ENCODE measurements at places on chromosomes 7 and 10. TPM values are rescaled to one million over a fixed set of nuclear protein-coding genes. Genes with fewer than 3 reads are reported as not detected.

Gene SLK
- 30.0 TPM for total RNA-seq

Gene RARRES2
- 26.3 TPM for total RNA-seq

Gene ANXA8
- total RNA-seq, result not detected

Gene COL28A1
- 0.28 TPM for total RNA-seq

Gene ENO4
- total RNA-seq, result 0.37 TPM
